ENCODE measurements at places on chromosomes 1 and 21. TPM values are rescaled to one million over a fixed set of nuclear protein-coding genes. Genes with fewer than 3 reads are reported as not detected.

The MYOCOS gene
- not detected for total RNA-seq

GRCh38 chr1:233873666-233874065, 30.8 kb upstream of the SLC35F3 start:
- no peaks in the 10 kb centered on the region for H3K4me1 ChIP-seq
- no peak overlapping the region for H3K4me3 ChIP-seq
- H3K27me3 ChIP-seq, result no peaks in the 10 kb centered on the region
- no peak for DNase-seq

DNA sequence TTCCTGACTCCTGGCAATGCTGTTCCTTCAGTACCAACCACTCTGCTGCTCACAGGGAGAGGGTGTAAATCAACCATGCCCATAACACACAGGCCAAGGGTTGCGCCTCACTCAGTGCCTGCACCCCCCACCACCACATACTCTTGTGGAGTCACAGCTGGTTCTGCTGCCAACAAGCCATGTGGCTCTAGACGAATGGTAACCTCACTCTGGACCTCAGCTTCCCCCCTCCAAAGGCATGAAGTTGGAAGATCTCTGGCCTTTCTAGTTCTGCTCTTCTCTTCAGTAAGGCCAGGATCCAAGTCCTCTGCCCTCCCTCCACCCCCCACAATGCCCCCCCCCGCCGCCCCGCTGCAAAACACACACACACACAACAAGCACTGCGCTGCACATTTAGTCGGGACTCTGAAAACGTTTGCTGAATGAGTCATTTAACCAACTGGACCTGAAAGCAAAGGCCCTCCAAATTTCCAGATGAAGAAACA, 1.7 kb upstream of the GLIS1 start:
- DNase-seq, result no peak
- H3K4me3 ChIP-seq, result no peak overlapping the region
- peaks cover 18% of the 10 kb centered on the region for H3K4me1 ChIP-seq
- no peaks in the 10 kb centered on the region for H3K36me3 ChIP-seq
- no peaks in the 10 kb centered on the region for H3K27me3 ChIP-seq

GRCh38 chr1:247303216-247303615, 28.5 kb downstream of the ZNF496 start:
- no peak overlapping the region for H3K27ac ChIP-seq
- DNase-seq, result no peak
- no peak overlapping the region for H3K4me3 ChIP-seq

DNA sequence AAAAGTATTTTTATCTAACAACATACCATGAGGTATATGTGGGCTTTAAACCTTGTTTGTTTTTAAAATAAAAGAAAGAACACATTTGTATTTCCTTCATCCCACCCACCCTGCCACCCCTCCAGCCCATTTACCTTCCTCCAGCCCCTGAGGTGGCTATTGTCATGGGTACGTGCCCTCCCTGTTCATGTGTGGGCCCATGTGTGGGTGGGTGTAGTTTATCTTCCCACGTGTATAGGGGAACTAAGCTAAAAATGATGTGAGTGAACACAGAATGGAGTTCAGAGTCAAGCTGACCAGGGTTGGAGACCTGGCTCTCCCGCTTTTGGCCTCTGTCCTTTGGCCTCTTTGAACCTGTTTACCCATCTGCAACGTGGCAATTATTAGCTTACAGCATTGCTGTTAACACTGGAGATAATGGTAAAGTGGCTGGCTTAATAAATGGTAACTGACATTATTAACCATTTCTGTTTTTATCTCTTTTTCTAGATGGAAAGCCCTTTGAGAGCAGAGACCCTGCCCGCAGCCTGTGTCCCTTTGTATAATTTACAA, 78.1 kb upstream of the WDR26 start:
- H3K4me1 ChIP-seq, result peaks cover 8% of the 10 kb centered on the region
- no peak for DNase-seq
- no peak overlapping the region for H3K4me3 ChIP-seq
- no peaks in the 10 kb centered on the region for H3K27me3 ChIP-seq
- H3K27ac ChIP-seq, result no peak overlapping the region

GRCh38 chr1:24351918-24352627, 32.9 kb downstream of the GRHL3 start:
- H3K4me3 ChIP-seq, result no peak overlapping the region
- no peak overlapping the region for H3K27ac ChIP-seq

DNA sequence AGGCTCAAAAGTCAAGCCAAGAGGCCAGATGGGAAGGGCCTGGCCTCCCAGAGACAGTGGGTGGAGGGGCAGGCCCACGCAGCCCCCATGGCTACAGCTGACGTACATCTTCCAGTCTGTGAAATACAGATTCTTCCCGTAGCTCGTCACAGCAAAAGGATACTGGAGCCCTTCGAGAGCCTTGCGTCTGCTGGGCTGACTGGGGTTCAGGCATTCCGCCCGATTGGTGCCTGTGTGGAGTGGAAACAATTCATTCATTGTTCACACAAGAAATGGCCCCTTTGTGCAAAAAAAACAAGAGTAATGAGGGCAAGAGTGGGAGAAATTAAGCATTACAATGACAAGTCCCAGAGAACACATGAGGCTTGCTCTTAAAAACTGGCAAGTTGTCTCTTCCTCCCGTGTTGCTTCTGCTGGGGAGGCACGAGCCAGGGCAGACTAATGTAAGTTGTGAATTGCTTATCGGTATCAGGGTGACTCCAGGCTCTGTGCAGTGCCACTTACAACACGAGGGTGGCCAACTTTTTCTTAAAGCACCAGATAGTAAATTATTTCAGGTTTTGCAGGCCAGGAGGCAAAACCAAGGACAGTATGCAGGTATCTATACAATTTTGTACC, 85.1 kb downstream of the NID1 start:
- no peak for DNase-seq
- H3K27ac ChIP-seq, result peak overlapping the region; percentile 18
- H3K4me1 ChIP-seq, result peaks cover 45% of the 10 kb centered on the region

The SH3BP5L gene
- 17.2 TPM for total RNA-seq

The TEX38 gene
- not detected for total RNA-seq

GRCh38 chr21:14766241-14766640, 220.1 kb upstream of the SAMSN1 start:
- H3K36me3 ChIP-seq, result no peaks in the 10 kb centered on the region
- no peak for DNase-seq
- no peak overlapping the region for H3K27ac ChIP-seq
- H3K4me3 ChIP-seq, result no peak overlapping the region
- no peaks in the 10 kb centered on the region for H3K4me1 ChIP-seq
- H3K27me3 ChIP-seq, result no peaks in the 10 kb centered on the region

The LORICRIN gene
- not detected for total RNA-seq

DNA sequence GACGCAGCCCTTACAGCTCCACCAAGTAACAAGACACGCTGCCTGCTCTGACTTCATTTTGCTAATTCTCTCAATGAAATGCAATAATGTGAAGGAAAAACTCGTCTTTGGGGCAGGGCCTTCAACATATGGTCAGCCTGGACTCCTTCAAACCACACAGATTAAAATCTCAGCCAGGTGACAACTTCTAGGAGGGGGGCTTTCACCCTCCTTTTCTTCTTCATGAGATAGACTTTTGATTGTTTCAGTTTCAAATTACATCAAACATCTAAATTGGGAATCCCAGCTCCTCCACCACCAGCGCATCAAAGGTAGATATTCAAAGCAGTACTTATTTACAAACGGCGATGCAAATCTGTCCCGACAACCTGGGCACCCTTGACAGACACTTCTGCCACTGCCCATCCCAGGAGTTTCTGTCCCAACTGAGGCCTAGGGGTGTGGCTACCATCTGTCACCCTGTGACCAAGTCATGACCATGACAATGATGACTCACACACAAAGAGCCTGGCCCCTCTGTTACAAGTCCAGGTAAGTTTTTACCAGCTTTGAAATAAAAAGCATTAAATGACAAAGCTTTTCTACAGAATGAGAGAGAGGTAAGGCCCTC, 29.7 kb downstream of the SSBP3 start:
- no peaks in the 10 kb centered on the region for H3K27me3 ChIP-seq
- H3K4me1 ChIP-seq, result peaks cover 34% of the 10 kb centered on the region
- H3K4me3 ChIP-seq, result no peak overlapping the region
- H3K36me3 ChIP-seq, result no peaks in the 10 kb centered on the region

- no peak for DNase-seq
- H3K4me3 ChIP-seq, result no peak overlapping the region
- H3K27me3 ChIP-seq, result no peaks in the 10 kb centered on the region
- H3K27ac ChIP-seq, result no peak overlapping the region
Measured at GRCh38 chr1:62386351-62387121, 50.3 kb upstream of the USP1 start.

DNA sequence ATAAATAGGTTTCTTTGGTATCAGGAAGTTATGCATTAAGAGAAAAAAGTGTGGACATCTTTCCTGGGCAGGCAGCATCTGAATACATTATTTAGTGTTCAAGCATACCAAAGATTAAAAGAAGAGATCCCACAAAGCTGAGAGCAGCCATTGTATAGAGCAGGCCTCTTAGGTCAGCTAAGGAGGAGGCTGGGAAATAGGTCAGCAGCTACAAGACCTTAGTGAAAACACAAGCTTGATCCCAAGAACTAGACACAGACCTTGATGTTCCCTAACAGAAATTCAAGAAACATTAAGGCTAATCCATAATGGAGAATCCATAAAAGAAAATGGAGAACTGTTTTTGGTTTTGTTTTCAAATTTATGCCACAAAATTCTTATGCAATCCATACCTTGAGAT, 135.3 kb upstream of the DPT start:
- H3K4me1 ChIP-seq, result peaks cover 21% of the 10 kb centered on the region
- H3K36me3 ChIP-seq, result no peaks in the 10 kb centered on the region
- H3K27me3 ChIP-seq, result no peaks in the 10 kb centered on the region
- no peak overlapping the region for H3K4me3 ChIP-seq

DNA sequence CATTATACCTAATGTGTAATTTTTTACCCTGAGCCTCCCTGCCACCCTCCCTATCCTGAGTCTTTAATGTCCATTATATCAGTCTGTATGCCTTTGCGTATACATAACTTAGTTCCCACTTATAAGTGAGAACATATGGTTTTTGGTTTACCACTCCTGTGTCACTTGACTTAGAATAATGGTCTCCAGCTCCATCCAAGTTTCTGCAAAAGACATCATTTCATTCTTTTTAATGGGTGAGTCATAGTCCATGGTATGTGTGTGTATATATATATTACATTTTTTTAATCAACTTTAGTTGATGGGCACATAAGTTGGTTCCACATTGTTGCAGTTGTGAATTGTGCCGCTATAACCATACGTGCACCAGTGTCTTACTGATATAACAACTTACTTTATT, 477.1 kb upstream of the NEGR1 start:
- H3K27ac ChIP-seq, result no peak overlapping the region
- no peak overlapping the region for H3K4me3 ChIP-seq
- H3K4me1 ChIP-seq, result no peaks in the 10 kb centered on the region
- H3K36me3 ChIP-seq, result no peaks in the 10 kb centered on the region
- no peak for DNase-seq

The USF1 gene
- 27.3 TPM for total RNA-seq

The CLCN6 gene
- 19.2 TPM for total RNA-seq

The FAM78B gene
- total RNA-seq, result 3.9 TPM

DNA sequence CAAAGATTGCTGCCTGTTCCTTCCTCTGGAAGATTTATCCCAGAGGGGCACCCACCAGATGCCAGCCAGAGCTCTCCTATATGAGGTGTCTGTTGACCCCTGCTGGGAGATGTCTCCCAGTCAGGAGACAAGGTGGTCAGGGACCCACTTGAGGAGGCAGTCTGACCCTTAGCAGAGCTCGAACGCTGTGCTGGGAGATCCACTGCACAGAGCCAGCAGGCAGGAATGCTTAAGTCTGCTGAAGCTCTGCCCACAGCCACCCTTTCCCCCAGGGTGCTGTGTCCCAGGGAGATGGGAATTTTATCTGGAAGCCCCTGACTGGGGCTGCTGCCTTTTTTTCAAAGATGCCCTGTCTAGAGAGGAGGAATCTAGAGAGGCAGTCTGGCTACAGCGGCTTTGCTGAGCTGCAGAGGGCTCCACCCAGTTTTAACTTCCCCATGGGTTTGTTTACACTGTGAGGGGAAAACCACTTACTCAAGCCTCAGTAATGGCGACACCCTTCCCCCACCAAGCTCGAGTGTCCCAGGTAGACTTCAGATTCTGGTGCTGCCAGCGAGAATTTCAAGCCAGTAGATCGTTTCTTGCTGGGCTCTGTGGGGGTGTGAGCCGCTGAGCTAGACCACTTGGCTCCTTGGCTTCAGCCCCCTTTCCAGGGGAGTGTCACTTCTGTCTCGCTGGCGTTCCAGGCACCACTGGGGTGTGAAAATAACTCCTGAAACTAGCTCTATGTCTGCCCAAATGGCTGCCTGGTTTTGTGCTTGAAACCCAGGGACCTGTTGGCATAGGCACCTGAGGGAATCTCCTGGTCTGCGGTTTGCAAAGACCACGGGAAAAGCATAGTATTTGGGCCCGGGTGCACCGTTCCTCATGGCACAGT, 51.1 kb upstream of the PDC start:
- H3K27me3 ChIP-seq, result no peaks in the 10 kb centered on the region
- no peak for DNase-seq
- no peaks in the 10 kb centered on the region for H3K36me3 ChIP-seq
- no peak overlapping the region for H3K4me3 ChIP-seq
- no peaks in the 10 kb centered on the region for H3K4me1 ChIP-seq

- DNase-seq, result no peak
- H3K27me3 ChIP-seq, result no peaks in the 10 kb centered on the region
- H3K4me3 ChIP-seq, result no peak overlapping the region
- H3K4me1 ChIP-seq, result peaks cover 41% of the 10 kb centered on the region
- H3K27ac ChIP-seq, result no peak overlapping the region
- H3K36me3 ChIP-seq, result no peaks in the 10 kb centered on the region
Measured at GRCh38 chr1:10778640-10779039, 17.8 kb downstream of the CASZ1 start.

GRCh38 chr1:248691567-248692155, 10.9 kb downstream of the OR14I1 start:
- H3K27ac ChIP-seq, result no peak overlapping the region
- H3K36me3 ChIP-seq, result no peaks in the 10 kb centered on the region
- H3K27me3 ChIP-seq, result peaks cover 11% of the 10 kb centered on the region
- H3K4me1 ChIP-seq, result no peaks in the 10 kb centered on the region
- H3K4me3 ChIP-seq, result no peak overlapping the region

The CGN gene
- 0.28 TPM for total RNA-seq

The ODF2L gene
- 6.4 TPM for total RNA-seq

GRCh38 chr1:247087256-247087655, 8.6 kb upstream of the ZNF670 start:
- H3K4me1 ChIP-seq, result no peaks in the 10 kb centered on the region
- H3K36me3 ChIP-seq, result no peaks in the 10 kb centered on the region
- no peak for DNase-seq
- no peak overlapping the region for H3K27ac ChIP-seq
- no peaks in the 10 kb centered on the region for H3K27me3 ChIP-seq

DNA sequence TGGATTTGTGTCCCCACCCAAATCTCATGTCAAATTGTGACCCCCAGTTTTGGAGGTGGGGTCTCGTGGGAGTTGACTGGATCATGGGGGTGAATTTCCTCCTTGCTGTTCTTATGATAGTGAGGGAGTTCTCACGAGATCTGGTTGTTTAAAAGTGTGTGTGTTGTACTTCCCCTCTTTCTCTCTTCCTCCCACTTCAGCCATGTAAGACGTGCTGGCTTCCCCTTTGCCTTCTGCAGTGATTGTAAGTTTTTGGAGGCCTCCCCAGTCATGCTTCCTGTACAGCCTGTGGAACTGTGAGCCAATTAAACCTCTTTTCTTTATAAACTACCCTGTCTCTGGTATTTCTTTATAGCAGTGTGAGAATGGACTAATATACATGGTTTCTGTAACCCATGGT, 64.6 kb downstream of the RHOU start:
- no peak overlapping the region for H3K4me3 ChIP-seq
- H3K4me1 ChIP-seq, result no peaks in the 10 kb centered on the region
- H3K27me3 ChIP-seq, result peaks cover 9% of the 10 kb centered on the region
- H3K27ac ChIP-seq, result no peak overlapping the region
- no peaks in the 10 kb centered on the region for H3K36me3 ChIP-seq

The DPH2 gene
- 15.5 TPM for total RNA-seq

The CADM3 gene
- total RNA-seq, result 2.4 TPM
